AG04450 (cell line): ENCODE measurements at places on chromosomes 4 and X.

DNA sequence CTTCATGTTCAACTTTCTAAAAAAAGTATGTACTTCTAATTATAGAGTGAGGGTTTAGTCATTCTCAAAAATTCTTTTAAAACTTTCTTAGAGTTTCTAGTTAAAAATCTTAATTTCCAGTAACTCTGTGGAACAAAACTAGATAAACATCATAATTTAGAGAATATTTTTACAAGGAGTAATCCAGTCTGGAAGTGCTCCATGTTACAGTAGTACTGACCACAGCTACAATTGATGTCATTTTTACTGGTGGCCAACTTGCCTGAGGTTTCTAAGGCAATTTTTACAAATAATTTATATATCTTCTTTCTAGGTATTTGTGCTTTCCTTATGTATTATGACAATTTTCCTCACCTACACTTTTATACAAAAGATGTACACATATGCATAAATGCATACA is 490.4 kb downstream of the CENPC start:
- DNase-seq = no peak

GRCh38 chr4:107615809-107616208 is 104.2 kb downstream of the PAPSS1 start:
- no peak for DNase-seq

DNA sequence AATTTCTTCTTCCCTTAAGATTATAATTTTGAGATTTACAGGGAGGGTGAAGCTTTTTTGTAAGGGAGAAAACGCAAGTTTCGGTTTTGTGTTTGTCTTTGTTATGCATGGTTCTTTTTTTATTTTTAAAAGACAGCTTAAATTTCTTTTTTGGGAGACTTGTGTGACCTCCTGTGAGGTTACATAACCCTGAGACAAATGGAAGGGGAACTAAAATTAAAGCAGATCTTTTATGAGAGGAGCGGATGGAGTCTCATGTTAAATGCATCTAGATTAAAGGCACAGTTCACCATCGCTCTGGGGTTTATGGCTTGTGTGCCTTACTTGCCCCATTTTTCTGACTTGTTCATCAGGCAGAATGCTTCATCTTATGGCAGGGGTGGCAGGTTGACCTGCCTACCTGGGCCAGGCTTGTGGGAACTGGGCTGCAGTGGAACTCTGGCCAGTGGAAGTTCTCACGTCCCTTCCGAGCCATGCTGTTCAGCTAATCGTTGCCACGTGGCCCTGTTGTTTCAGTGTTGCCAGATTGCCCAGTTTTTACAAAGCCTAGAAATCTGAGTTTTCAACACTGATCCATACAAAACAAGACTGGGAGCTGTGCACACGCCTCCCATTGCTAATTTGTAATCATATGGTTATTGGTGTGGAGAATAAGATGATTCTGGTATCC is 291.8 kb downstream of the ARHGAP10 start:
- no peak for DNase-seq

GRCh38 chr4:6660430-6660829 is 19.9 kb downstream of the MRFAP1 start:
- DNase-seq = no peak

GRCh38 chr4:112889619-112890527 is 159.6 kb upstream of the ANK2 start:
- DNase-seq = no peak

DNA sequence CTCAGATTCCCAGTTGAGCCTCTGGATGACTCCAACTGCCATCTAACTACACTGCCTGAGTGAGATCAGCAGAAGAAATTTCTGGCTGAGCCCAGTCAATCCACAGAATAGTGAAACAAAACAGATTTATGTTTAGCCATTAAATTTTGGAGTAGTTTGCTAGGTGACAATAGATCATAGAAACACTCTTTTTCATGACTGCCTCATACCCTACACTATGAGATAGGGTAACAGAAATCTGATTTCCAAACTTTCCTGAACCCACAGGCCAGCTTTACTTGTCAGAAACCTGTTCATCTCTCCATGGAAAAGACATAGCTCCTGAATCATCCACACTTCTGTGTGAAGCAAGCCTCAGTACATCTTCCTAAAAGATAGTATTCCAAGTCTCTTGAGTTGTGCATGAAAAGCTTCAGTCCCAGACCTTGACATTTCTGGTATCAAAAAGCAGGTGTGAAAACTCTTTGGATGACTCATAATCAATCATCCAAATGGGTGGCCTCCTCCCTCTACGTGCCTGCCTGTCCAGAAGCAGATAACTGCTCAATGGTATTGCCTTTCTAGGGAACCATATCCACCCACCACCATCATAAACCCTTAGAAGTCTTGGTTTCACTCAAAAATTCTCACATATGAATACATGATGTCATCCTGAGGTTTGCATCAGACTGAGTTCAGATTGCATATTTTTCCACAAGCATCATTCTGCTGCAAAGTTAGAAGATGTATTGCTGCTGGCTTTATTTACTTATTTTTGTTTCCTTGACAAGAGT is 47.5 kb upstream of the RAP2C start:
- DNase-seq = peak; percentile 2

- DNase-seq = no peak
Measured at GRCh38 chr4:146776691-146777090, 138.0 kb downstream of the POU4F2 start.

DNA sequence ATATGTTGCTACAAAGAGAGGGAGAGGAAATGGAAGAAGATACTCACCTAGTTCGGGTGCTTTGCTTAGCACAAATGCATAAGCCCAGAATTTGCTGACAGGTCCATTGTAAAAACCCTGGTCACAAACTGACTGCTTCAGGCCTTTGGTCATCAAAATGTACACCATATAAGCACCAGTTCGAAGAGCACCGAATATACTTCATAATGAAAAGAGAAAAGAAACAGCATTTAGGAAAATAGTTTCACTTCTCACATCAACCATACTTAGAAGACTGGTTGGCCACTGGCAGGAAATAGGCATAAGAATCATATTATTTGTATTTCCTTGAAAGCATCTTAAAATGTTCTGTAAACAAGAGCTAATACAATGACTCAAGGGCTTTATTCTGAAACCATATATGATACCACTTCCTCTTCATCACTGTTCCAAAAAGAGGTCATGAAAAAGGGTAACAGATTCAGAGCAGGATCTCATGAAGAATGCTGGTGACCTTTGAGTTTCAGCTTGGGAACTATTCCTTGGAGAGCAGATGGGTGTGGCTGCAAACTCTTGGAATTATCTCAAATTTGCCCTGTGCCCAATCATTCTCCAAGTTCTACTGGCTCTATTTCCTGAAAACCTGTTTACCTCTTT is 138.7 kb downstream of the ELOVL6 start:
- DNase-seq = no peak

DNA sequence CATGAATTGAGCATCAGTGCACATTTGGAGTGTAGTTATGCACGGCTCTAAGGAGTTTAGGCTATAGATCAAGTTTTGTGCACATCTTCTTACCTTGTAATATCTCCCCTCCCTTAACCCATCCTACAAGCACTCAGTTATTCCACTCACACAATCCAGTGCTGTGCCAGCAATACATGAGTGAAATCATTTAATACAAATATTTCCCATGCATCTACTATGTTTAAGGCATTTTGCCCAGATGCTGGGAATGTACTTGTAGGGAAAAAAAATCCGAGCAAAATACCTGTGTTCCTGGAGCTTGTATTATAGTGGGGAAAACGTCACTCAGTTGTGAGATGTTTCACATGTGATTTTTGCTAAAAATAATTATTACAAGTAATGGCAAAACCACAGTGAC is 191.6 kb upstream of the LDB2 start:
- no peak for DNase-seq

GRCh38 chrX:148913971-148914370 is 413.6 kb downstream of the AFF2 start:
- no peak for DNase-seq

DNA sequence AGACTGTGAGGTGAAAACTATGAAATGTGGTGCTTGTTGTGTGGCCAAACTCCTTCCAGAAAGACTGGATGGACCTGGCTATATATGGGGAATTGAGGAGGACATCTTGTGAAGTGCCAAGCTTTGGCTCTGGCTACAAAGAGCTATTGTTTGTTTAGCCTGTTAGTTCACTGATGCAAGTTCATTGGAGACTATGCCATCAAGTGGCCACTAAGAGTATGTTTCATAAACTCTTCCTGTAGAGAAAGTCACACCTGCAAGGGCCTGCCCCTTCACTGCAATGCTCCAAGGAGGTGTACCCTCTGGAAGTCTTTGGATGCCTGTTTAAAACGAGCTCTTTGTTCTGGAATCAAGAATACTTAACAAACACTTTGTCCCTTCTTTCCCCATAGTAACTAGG is 382.0 kb downstream of the GABRG1 start:
- DNase-seq = no peak

DNA sequence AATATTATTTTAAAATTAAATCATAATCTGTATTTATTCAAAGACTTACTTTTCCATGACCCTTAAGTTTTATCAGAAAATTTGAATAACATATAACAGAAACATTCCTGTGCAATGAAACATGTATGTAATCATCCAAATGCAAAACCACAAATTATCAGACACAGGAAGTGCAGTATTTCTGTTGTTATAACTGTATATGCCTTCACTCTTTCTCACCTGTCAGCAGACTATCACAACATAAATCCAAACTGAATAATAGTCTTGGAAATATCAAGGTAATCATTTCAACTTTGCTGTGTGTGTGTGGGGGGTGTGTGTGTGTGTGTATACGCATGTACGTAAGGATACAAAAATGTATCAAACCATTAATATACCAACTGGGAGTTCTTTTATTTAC is 285.9 kb downstream of the SLC7A11 start:
- no peak for DNase-seq

DNA sequence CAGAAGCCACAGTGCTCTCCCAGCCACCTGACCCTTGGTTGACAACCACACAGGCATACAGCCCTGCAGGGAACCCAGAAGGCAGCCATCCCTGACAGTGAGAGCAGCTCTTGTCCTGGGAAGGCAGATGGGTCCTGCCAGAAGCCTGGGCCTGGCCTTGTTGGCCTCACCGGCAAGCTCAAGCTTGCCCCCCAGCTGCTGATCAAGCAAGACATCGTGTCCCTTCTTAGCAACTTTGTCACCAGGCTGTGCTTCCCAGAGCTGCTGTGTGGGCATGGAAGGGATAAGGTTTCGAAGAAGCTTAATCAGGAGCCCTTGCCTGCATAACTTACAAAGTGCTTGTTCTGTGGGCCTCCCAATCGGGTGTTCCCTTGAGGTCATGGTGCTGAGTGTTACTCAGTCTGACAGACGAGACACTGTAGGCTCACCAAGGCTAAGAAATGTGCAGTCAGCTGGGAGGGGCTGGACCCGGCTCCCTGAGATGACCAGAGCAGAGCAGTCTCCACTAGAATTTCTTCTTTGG is 6.8 kb upstream of the ABLIM2 start:
- no peak for DNase-seq

- no peak for DNase-seq
Measured at GRCh38 chr4:98293104-98293887, 32.1 kb downstream of the RAP1GDS1 start.
